D341Med (cell line): ENCODE measurements at places on chromosomes 11 and 22.

DNA sequence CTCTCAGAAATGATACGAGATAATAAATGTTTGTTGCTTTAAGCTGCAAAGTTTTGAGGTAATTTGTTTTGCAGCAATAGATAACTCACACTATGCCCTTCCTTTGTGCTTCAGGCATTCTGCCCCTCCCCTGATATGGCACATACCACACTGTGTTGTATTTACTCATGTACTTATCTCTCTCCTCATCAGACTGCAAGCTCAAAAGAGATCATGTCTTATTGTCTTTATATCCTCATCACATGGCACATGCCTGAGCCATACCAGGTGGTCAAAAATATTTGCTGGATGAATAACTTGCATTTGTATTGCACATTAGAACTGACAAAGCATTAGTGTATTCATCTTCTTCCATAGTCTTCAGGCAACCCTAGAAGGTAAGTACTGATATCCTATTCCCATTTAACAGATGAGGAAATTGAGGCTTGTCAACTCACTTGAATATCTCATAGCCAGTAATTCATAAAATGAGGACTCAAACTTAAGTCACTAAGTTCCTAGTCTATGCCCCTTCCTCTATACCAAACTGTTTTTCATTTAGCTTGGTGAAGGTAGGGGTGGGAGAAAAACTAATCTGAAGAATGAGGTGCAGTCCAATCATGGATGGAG, 83.9 kb upstream of the EED start:
- no peak for DNase-seq

DNA sequence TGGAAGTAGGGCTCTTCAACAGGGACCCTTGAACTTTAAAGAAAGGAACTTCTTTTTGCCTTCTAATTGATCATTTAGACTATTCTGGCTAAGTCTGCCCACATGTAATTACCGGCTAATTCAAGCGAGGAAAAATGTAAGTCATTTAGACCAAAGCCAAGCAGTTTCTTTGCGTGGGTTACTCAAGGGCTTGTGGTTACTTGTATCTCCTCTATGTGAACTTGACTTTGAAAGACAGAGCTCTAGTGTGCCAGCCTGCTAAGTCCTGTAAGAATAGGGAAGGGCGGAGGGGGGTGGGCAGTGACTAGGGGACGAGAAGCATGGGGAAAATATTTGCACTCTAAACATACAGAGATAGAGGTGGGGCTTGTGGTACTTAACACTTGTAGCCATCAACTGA, 145.2 kb upstream of the TEAD1 start:
- DNase-seq, result no peak

DNA sequence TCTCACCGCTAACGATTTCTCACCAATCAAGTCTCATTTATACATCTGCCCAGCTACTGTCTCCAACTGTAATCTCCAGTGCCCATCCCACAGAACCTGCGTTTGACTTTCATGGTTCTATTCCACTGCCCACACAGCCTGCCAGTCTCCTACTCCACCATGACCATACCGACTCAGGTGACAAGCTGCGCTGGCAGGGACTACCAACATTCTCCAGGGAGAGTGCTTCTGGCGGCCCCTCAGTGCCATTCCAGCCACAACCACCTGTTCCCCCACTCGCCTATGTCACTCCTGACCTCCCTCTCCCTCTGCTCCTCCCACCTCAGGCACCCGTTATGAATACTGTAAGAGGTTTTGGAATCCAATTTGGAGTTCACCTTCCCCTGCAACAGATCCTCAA, 108.5 kb upstream of the BID start:
- DNase-seq, result no peak

GRCh38 chr11:84526250-84526649, 1100.9 kb downstream of the DLG2 start:
- DNase-seq, result no peak
